Suprapubic skin (tissue), 4 donors: ENCODE measurements at places on chromosomes 13 and 19.

GRCh38 chr19:33111587-33111986 is 20.3 kb upstream of the WDR88 start:
- no peak for DNase-seq
- H3K36me3 ChIP-seq, result peaks cover 92% of the 10 kb centered on the region
- H3K27ac ChIP-seq, result no peak overlapping the region
- H3K27me3 ChIP-seq, result no peaks in the 10 kb centered on the region
- H3K4me1 ChIP-seq, result no peaks in the 10 kb centered on the region

DNA sequence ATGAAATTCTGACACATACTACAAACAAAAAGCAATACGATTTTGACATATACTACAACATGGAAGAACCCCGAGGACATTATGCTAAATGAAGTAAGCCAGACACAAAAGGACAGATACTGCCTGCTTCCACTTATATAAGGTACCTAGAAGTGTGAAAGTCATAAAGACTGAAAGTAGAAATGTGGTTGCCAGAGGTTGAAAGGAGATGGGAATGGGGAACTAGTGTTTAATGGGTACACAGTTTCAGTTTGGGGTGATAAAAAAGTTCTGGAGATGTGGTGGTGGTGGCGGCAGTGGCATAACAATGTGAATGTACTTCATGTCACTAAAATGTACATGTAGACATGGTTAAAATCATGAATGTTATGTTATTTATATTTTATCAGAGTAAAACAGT is 12.1 kb upstream of the NDFIP2 start:
- no peak for DNase-seq
- H3K4me3 ChIP-seq, result no peak overlapping the region
- H3K4me1 ChIP-seq, result no peaks in the 10 kb centered on the region

DNA sequence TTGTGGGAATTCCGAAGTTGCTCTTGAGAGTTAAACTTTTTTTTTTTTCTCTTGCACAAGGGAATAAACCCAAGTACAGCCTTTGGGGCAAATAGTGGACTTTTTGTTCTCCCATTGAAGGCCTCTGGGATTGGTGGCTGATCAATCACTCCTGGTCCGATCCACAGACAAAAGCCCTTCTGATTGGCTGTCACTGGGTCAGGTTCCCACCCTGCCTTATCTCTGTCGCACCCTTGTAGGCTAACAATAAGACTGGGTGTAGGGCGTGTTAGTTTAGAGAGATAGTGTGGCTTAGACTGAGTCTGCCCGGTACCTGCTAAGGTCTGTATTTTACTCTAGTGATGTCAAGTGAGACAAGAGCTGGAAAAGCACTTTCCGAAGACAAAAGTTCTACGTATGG is 380.8 kb downstream of the NDFIP2 start:
- no peak overlapping the region for H3K4me3 ChIP-seq
- no peaks in the 10 kb centered on the region for H3K27me3 ChIP-seq
- no peak overlapping the region for H3K27ac ChIP-seq
- no peaks in the 10 kb centered on the region for H3K4me1 ChIP-seq
- DNase-seq, result no peak
- H3K36me3 ChIP-seq, result no peaks in the 10 kb centered on the region

DNA sequence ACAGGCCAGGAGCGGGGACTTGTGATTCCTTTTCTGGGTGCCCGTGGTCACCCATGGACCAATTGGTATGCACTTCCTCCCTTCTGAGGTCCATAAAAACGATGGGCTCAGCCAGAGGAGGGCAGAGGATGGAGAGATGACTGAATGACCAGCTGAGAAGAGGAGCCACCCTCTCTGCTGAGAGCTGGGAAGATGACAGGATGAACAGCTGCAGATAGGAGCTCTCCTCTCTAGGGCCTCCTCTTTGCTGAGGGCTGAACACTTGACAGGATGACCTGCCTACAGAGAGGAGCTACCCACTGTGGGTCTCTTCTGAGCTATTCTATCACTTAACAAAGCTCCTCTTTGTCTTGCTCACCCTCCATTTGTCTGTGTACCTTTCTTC is 4.1 kb downstream of the IGFL4 start:
- peaks cover 16% of the 10 kb centered on the region for H3K4me1 ChIP-seq
- no peak for DNase-seq
- no peak overlapping the region for H3K27ac ChIP-seq
- no peaks in the 10 kb centered on the region for H3K36me3 ChIP-seq
- no peak overlapping the region for H3K4me3 ChIP-seq

- H3K27ac ChIP-seq, result no peak overlapping the region
- H3K36me3 ChIP-seq, result no peaks in the 10 kb centered on the region
- no peak for DNase-seq
- H3K4me3 ChIP-seq, result no peak overlapping the region
- peaks cover 16% of the 10 kb centered on the region for H3K4me1 ChIP-seq
- H3K27me3 ChIP-seq, result no peaks in the 10 kb centered on the region
Measured at GRCh38 chr13:50691176-50691680, 152.3 kb downstream of the DLEU7 start.
